ENCODE measurements at places on chromosomes 5 and 9.

DNA sequence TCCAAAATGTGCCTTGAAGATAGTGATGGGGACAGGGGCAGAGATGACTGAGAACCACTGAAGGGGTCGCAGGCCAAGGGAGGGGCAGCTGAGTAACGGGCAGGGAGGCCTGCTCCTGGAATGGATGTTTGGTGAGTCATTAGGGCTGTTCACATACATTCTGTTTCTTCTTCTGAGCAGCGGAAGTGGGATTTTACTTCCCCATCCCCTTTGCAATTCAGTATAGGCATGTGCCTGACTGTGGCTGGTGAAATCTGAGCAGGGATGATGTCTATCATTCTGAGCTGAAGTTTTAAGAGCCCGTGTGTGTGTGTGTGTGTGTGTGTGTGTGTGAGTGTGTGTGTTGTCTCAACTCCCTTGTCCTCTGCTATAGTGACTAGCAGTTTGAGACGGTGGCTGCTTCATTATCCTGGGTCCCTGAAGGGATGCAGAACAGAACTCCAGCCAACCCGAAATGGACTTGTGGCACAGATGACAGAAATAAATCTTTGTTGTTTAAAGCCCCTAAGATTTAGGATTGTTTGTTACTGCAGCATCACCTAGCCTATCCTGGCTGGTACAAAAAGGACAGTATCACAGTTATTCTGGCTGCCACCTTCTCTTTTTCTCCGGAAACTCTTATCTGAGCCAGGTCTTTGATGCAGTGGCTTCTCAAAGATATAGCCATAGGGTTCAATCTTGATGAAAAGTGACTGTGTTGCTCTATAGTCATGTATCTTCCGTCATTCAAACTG lies 29.2 kb upstream of the TGFBI start:
- DNase-seq = no peak

- DNase-seq = no peak
Observed at GRCh38 chr5:34439601-34440000, 216.5 kb upstream of the RAI14 start.

DNA sequence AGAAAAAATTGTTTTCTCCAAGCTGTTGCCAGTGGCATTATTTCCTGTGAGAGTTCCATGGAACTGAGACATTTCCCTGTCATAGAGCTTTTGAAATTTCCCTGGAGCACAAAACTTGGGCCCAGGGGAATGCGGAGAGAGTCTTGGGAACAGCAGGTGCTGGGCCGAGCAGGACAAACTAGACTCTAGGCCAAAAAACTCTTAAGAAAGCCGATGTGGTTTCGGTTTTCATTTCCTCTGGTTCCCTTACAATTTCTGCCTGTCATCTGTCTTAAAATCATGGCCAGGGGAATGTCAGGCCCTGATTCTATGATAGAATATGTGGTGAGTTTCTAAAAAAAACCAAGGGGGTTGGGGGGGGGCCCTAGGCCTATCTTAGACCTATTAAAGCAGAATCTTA lies 4.6 kb downstream of the SLC35A4 start:
- no peak for DNase-seq

- DNase-seq = no peak
Observed at GRCh38 chr9:69120380-69121154, 53.5 kb upstream of the TJP2 start.

DNA sequence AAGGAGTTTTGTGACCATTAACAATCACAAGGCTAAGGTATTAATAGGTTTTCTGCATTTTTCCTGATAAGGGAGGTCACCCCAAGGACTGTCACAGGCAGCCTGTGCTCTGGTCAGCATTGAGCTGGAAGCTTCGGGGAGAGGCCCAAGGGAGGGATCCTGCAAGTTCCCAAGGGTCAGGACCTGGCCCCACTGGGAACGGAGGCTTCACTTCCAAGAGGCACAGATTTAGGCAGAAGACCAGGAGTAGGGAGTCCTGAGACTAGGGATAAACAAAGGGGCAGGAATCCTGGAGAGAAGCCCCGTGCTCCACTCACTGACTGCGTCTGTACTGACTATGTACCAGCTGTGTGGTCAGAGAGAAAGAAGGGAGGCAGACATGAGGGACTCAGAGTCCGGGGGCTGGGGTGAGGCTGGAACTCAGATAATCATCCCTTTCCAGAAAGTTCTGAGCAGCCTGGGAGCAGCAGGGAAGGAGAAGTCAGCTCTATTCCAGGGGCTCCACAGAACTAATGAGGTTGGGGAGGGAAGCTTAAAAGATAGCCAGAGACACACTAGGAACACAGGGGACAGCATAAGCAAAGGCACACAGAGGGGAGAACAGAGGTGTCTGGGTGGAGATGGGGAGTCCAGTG lies 37.8 kb downstream of the B4GALT1 start:
- no peak for DNase-seq

DNA sequence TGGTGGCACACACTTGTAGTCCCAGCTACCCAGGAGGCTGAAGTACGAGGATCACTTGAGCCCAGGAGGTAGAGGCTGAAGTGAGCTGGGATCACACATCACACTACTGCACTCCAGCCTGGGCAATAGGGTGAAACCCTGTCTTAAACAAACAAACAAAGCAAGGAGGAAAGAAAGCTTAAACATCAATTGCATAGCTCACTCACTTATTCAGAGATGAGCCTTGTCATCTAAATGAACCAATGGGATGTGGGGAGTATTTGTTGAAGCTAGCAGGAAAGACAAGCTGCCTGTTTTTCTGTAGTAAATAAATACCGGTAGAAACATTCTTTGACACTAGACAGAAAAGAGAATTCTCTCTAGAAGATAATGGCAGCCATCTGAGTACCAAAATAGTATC lies 161.0 kb upstream of the SLC12A2 start:
- DNase-seq = no peak

GRCh38 chr5:17411436-17412402 lies 86.3 kb upstream of the TAF11L2 start:
- no peak for DNase-seq

DNA sequence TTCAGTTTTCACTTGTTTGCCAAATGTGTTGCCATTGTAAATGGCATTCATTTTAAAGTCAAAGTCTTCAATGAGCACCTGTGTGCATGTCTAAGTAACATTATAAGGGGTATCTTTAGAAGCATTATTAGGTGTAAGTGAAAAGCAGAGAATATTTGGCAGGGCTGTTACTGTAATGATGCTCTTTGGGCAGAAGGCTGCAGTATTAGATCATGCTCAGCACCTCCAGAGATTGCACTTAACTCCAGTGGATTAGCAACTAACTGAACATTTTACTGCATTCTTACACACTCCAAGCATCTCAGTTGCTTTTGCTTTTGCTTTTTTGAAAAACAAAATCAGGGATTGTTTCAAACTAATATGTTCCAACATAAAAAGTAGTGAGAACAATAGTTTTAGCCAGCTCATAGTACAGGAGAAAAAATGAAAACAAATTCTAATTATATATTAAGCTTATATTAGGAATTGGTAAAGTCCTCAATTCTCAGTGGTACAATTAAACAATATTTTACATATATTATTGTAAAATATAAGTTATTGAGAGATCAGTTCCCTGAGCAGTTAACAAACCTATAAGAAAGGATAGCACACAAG lies 1740.9 kb upstream of the CDH9 start:
- no peak for DNase-seq

DNA sequence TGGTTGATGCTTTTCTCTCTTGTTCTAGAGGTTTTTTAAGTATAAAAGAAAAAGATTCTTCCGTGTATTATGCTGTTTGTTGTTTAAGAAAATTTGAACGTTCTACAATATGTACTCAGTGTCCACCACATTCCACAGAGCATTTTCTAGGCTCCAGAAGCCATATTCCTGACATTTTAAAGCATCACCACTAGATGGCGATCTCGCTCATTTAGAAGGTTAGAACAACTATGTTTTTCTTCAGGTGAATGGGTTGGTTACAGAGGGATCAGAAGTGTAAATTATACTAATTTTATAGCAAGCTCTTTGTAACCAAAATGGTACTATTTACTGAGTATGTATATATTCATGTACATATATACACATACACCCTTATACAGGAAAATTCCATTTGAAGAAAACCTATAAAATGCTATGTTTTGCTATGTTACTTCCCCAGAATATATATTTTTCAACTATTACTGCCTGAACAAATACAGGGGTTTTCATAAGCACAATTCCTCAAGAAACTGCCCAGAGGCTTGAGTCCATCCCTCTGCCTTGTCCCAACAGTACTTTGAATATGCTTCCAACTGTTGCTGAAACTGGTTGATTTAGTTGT lies 284.3 kb downstream of the CCDC171 start:
- no peak for DNase-seq

DNA sequence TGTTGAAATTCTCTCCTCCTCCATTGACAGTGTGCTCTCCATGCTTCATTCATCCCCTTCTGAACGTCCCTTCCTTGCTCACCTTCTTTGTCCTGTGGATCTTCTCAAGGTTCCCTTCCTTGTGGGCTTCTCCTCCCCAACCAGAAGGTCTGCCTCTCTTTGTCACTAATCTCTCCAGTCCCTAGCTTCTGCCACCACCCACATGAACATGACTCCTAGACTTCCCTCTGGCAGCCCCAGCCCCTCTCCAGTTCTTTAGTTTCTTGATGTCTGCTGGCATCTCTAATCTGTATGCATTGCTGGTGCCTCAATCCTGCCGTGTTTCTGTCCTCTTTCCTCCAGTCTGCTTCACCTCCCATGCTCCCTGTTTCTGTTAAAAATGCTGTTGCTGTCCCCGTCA lies 79.3 kb downstream of the ARHGAP26 start:
- no peak for DNase-seq

DNA sequence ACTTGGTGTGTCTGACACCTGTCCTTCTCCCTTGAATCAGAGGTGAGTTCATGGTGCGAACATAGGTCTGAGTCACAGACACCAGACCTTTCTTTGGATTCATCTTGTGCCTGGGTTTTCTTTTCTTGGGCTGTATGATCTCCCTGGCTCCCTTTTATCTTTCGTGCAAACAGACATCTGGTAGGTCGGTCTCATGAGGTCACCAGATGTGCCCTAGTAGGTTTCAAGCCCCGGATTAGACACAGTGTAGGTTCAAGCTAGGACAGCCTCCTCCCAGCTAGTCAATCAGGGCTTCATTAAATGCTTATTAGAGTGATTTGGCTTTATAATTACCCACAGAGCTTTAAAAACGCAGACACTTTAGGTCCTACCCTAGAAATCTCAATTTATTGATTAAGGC lies 106.0 kb upstream of the MYO10 start:
- no peak for DNase-seq

DNA sequence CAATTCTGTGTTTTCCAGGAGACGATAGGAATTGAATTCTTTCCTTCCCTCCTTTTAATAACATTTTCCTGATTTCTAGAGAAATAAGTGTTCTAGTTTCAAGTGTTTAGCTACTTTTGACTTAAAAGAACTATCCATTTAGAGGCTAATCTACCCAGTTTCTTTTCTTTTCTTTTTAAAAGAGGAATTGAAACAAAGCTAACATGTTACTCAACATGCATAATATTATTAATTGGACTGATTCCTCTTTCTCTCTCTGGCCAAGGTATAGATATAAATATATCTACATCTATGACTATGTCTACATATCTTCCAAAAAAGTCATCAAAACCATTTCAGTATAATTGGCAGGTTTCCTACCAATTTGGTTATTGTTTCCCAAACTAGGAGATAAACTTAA lies 309.8 kb downstream of the TRPM3 start:
- no peak for DNase-seq

GRCh38 chr9:136511144-136511669 lies 28.4 kb upstream of the SEC16A start:
- no peak for DNase-seq

DNA sequence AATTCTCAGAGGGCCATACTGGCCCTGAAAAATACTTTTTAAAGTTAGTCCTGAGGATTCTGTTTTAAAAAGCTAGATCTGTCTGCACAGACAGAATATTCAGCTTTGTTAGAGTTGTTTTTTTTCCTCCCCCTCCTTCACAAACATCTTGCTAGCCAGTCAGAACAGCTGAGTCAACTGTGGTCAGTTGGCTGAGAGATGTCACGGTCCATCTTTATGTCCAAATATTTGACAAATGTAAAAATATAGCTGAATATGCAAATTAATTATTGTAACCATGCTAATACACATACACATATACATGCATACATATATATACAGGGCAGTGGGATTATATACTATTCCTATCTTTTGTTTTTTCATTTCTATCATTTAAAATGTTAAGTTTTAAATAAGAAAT lies 33.9 kb downstream of the UNC13B start:
- DNase-seq = no peak

- peak; percentile 70 for DNase-seq
Observed at GRCh38 chr5:136080483-136081216, 51.9 kb downstream of the TGFBI start.

- DNase-seq = no peak
Observed at GRCh38 chr9:112032009-112032408, 135.4 kb downstream of the UGCG start.

- no peak for DNase-seq
Observed at GRCh38 chr5:115415143-115415491, 118.7 kb upstream of the CCDC112 start.

DNA sequence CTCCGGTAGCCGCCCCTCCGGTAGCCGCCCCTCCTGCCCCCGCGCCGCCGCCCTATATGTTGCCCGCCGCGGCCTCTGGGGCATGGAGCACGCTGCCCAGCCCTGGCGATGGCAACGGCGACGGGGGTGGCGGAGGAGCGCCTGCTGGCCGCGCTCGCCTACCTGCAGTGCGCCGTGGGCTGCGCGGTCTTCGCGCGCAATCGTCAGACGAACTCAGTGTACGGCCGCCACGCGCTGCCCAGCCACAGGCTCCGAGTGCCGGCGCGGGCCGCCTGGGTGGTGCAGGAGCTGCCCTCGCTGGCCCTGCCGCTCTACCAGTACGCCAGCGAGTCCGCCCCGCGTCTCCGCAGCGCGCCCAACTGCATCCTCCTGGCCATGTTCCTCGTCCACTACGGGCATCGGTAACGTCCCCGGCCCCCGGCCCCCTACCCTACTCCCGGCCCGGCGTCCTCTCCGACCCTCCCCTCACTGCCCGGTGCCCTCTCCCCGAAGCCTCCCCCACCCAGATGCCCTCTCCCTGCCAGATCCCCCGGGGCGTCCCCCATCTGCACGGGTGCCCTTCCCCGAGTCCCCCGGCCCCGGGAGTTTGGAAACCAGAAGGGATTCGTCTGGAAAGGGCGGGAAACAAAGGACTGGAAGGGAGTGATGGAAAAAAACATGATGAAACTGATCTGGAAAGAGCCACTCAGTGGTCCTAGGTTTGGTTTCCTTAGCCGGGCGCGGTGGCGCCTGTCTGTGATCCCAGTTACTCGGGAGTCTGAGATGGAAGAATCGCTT lies 417 bp downstream of the SRD5A1 start:
- no peak for DNase-seq

- DNase-seq = no peak
Observed at GRCh38 chr9:630817-631216, 210.7 kb upstream of the DMRT1 start.

GRCh38 chr9:135416664-135417290 lies 62.8 kb upstream of the PPP1R26 start:
- DNase-seq = no peak

DNA sequence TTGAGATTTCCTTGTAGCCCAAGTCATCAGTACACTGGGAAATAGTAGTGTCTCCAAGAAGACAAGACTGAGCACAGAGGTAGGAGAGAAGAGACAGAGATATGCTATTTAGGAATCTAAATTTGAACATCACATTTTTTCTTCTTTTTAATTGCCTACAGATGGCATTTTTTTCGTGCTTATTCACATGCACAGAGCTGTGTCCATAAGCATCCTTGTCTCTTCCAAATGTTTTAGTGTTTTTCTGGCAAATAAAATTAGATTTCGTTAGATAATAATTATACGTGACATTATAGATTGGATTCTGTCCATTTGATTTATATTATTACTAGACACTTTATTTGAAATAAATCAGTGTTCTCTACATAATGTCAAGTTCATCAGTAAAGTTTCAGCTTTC lies 80.9 kb downstream of the PRR16 start:
- no peak for DNase-seq
